ENCODE measurements at places on chromosomes 11 and 22.

DNA sequence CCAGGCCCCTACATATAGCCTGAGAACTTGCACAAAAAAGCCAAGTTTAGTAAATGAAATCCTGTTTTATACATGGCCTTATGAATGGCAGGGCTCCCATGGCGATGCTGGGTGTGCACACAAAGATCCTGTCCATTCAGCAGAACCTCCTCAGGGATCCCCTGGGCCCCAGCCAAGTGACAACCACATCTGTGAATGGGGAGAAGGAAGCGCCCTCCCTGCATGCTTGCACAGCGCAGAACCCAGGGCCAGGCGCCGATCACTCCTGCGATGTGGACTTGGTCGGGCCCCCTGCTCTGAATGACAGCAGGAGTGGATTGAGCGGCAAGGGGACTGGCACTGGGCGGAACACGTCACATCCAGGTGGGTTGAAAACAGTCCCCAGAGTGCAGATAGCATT, 4.5 kb upstream of the CDC42EP2 start:
- DNase-seq, result no peak

DNA sequence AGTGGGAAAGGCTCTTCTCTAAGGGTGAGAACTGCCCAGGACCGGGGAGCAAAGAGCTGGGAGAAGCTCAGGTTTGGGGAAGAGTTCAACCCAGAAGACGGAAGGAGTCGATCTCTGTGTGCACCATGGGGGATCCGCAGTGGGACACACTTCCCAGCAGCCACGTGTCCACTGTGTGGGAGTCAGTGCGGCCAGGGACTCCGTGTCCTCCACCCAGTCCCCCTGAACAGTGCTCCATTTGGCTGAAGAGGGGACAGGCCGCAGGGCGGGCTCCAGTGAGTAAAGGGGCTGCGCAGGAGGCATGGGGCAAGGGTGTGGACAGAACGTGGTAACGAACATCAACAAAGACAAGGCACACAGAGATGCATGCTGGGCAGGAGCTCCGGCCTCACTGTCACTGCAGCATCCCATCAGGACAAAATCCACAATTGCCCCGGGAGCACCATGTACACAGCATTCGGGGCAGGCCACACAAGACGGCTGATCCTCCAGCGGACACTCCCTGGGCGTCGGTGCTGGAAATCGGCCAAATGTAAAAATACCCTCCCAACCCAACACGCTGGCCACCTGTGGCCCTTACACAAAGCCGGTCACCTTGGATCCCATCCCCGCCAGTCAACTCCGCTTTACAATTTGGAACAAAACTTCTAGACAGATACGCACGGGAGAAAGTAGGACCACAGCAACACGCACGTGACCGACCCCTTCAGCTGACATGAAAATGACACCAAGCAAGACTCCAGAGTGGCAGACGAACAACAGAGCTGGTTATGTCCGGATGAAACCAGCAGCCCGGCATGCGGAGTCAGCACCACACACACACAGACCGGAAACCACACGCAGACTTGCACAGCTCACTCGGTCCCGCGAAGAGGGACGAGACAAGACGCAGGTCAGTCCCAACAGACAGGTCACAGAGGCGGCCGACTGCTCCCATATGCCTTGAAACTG, 366.8 kb downstream of the SHANK2 start:
- DNase-seq, result no peak

- DNase-seq, result no peak
Observed at GRCh38 chr11:104365676-104366075, 201.7 kb upstream of the PDGFD start.

GRCh38 chr11:61820174-61820573, 3.4 kb upstream of the FADS1 start:
- no peak for DNase-seq

DNA sequence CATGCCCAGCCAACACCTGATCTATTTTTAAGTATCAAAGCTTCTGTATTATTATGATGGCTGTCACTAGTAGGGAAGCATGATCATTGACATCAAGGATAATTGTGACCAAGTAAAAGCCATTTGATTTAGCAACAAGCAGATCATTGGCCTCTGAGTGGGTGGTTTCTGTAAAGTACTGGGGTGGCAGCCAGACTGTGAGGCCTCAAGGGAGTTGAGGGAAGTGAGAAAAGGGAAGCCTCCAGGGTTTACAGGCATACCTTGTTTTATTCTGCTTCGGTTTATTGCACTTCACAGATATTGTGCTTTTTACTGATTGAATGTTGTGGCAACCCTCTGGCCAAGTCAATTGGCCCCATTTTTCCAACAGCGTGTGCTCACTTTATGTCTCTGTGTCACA, 60.1 kb downstream of the PRR5L start:
- DNase-seq, result no peak

- DNase-seq, result no peak
Observed at GRCh38 chr22:40224702-40225101, 47.0 kb downstream of the TNRC6B start.

DNA sequence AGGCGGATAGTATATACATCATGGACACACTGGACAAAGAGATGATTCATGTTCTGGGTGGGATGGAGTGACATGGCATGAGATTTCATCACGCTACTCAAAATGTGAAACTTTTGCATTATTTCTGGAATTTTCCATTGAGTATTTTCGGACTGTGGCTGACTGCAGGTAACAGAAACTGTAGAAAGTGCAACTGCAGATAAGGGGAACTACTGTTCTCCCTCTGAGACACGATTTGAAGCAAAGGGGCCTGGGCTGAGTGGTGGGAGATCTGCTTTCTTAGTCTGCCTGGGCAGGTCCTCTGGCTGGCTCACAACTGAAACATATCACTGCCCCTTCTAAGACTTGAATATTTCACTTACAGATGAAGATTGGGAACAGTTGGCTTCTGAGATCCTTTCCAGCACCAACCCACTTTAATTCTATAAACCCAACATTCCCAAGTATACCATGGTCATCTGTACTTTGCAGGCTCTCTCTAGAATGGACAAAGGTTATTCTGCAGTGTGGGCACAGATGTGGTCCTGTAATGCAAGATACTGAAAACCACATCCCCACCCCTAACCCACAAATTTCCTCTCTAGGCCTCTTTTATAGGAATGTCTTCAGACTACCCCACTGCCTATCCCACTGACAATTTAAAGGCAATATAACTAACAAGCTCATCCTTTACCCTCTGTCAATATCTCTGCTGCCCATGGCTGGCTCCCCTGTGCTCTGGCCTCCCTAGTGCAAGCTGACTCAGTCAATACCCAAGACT, 121.1 kb downstream of the KCNC1 start:
- DNase-seq, result no peak

DNA sequence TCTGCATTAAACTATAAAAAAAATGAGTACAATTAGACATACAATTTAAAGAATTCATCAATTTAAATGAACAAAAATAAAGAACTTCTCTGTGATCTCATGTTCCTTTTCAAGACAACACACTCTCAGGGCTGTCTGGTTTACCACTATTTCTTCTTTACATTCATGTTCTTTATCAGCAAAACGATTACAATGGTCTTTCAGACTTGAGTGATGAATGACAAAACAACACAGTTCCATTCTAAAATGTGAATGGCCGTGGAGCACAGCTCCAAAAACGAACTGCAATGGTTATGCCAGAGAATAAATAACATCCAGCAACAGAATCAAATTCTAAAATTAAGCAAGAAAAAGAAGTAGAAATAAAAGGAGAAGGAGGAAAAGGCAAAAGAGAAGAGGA, 113.1 kb downstream of the CADM1 start:
- no peak for DNase-seq

DNA sequence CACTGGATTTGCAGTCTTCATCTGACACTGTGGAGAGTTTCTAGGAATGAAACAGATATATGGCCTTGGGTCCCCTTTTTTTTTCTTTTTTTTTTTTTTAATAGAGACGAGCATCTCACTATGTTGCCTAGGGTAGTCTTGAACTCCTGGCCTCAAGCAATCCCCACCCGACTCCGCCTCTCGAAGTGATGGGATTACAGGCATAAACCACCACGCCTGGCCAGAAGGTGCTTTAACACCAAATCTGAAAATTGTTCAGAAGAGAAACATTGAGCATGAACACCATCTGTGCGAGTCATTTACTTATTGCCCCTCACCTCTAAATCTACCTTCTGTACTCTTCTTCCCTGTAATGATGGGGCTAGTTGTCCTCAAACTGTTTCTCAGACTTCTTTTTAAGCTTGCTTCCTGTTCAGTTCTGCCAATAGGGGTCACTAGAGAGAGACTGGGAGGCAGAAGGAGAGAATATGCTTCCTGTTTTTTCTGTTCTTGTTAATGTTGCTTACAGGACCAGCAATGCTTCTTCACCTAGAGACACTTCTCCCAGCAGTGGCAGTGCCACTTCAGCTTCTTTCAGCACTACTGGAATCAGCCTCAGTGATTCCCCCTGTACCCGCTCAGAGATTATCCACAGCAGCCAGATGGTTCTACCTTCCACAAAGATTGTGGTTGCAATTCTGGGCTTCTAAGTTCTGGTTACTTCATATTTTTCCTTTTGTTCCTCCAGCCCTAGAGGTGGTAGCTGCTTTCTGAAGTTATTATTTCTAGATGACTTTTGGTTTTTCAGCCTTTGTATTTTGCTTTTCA, 20.8 kb upstream of the ZBED5 start:
- DNase-seq, result no peak

GRCh38 chr11:9028581-9028980, 24.8 kb upstream of the NRIP3 start:
- no peak for DNase-seq

DNA sequence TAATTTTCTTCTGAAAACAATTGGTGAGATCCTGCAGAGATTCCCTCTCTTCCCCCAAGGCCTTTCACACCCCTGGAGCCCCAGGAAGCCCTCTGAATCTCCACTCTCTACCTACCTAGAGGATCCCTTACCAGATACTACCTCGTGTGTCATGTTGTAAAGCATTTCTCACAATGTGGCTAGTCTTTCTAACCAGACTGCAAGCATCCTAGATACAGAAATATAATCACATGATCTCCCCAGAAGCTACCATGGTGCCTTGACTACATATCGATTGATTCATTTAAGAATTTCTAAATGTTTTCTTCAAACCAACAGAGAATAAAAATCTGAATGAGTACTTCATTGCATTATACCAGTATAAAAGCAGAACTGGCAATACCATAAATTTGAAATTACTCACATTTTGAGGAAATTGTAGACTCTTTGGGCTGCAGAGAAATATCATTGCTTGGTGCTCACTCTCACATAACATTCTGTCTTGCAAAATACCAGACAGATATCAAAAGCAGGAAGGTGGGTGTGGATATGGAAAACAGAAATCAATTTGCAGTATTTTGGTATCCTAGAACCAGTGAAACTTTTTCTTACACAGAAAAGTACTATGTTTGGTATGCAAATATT, 113.5 kb downstream of the MAML2 start:
- no peak for DNase-seq

GRCh38 chr11:68043349-68044144, 4.7 kb downstream of the TCIRG1 start:
- DNase-seq, result no peak

DNA sequence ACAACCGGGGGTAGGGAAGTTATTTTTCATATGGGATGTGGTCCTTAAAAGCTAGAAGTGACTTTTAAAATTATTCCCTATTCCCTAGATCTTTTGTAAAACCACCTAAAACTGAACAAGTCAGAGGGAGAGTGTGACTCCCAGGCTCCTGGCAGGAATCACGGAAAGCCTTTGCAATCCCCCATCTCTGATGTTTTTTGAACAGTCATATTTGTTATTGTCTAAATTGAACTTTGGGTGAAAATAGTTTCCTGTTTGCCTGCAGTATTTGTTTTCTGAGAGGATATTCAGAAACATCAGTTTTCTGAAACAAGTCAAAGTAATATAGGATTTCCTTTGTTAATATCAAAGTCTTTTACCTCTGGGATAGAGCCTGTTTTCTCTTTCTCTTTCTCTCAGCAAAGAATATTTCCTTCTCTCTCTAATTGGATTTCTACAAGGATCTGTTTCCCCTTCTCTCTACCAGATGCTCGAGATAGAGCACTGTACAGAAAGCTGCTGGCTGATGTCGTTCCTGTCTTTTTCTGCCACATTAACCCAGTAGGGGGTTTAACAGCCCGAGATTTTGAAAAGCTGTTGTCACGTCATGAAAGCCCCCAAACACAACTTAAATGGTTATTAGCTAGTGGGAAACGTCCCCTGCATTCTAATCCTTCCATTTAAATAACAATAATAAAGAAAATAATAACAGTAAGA, 132.2 kb upstream of the PITPNB start:
- DNase-seq, result no peak

- no peak for DNase-seq
Observed at GRCh38 chr11:45254070-45254469, 32.1 kb downstream of the SYT13 start.

DNA sequence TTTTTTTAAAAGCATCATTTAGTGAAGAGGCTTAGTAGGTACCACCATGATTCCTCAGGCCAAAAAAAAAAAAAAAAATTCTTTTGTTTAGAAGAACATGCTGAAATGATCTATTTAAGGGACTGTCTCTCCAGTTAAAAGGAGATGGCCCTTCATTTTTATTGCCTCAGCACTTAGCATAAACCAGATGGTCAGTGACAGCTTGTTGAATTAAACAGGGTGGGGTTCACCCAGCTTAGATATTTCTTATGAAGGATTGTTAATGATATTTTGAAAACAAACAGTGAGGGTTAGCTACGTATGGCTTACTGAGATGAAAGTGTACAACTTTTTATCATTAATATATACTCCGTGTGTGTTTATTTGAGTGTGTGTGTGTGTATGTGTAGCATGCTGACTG, 203.7 kb downstream of the FAM181B start:
- DNase-seq, result no peak

- no peak for DNase-seq
Observed at GRCh38 chr11:46719048-46719542, at the start of gene F2. F2 (plus strand) TSS chr11:46719213; CDS start chr11:46719236, 23 bp downstream.

- DNase-seq, result no peak
Observed at GRCh38 chr11:45290586-45290985, 4.4 kb upstream of the SYT13 start.

- no peak for DNase-seq
Observed at GRCh38 chr11:119347940-119348605, 1.6 kb upstream of the MFRP start.

- DNase-seq, result no peak
Observed at GRCh38 chr11:1998290-1998689, 648 bp upstream of the H19 start.

- no peak for DNase-seq
Observed at GRCh38 chr11:133844217-133844616, 1.1 kb downstream of the SPATA19 start.

- DNase-seq, result no peak
Observed at GRCh38 chr11:90197377-90197776, 25.5 kb downstream of the CHORDC1 start.

DNA sequence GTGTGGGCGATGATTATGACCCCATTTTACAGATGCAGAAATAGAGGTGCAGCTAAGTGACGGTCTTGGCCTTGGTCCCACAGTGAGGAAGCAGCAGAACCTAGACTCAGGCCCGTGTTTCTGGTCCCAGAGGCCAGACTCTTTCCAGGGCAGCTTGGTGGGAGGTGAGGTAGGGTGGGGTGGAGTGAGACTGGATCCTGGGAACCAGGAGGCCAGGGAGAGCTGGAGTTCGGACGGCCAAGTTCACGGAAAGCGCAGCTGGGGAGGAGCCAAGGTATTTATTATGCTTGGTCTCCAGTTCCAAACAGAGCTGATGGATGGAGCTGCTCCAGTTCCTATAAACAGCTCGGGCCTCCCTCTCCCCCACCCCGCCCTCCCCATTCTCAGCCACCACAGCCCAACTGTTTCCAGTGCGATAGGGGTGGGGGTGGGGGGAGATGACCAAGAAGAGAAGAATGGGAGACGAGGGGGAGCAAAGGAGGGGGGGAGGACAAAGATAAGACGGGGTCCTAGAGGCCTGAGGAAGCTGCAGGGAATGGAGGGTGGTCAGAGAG, 16.2 kb downstream of the LRRC32 start:
- DNase-seq, result no peak

Data from NK-92 treated with Interleukin-12 subunit alpha and Interleukin-12 subunit beta, amount 100 ng/mL, for 24 hours (cell line).